Esophagus muscularis mucosa (tissue), 4 donors: ENCODE measurements at places on chromosomes 4 and X.

DNA sequence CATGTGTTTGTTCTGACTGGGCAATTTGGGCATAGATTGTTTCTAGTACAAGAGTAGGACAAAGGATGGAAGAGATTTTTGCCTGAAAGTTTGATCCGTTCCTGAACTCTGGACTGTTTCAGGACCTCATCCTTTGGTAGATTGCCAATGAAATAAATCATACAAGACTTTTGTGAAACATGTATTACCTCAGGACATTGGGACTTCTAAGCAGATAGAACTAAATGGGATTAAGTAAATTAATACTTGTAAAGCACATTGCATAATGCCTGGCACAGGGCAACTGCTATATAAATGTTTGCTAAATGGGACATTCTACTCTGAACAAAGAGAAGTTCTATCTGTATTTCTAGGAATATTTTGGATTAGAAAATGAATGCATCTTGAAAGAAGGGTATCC lies 164.8 kb upstream of the RPS6KA3 start:
- H3K27me3 ChIP-seq = no peaks in the 10 kb centered on the region
- H3K4me1 ChIP-seq = no peaks in the 10 kb centered on the region
- H3K4me3 ChIP-seq = no peak overlapping the region
- DNase-seq = no peak
- no peaks in the 10 kb centered on the region for H3K36me3 ChIP-seq

GRCh38 chrX:139563251-139563650 lies 32.7 kb downstream of the F9 start:
- H3K4me1 ChIP-seq = no peaks in the 10 kb centered on the region
- DNase-seq = no peak
- no peaks in the 10 kb centered on the region for H3K36me3 ChIP-seq

DNA sequence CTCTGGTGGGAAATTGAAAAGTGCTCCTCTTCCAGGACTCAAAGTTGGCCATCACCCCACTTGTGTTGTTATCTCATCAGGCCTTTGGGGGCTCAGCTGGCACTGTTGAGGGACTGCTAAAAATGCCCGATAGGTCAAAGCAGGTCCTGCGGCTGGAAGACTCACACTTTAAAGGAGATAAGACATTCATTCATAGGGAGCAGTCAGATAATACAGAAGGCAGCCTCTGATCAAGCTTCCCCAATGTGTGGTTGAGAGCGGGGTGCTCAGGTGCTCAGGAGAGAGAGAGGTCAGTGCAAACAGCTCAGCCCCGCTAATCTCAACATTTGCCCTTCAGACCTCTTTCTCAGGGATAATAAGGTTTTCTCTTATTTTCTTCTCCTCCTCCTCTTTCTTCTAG lies 70.3 kb downstream of the TMEM154 start:
- peaks cover 22% of the 10 kb centered on the region for H3K4me1 ChIP-seq
- no peaks in the 10 kb centered on the region for H3K27me3 ChIP-seq
- H3K27ac ChIP-seq = no peak overlapping the region

GRCh38 chr4:109562457-109563239 lies 2.6 kb downstream of the MCUB start:
- no peak overlapping the region for H3K27ac ChIP-seq
- H3K36me3 ChIP-seq = no peaks in the 10 kb centered on the region

DNA sequence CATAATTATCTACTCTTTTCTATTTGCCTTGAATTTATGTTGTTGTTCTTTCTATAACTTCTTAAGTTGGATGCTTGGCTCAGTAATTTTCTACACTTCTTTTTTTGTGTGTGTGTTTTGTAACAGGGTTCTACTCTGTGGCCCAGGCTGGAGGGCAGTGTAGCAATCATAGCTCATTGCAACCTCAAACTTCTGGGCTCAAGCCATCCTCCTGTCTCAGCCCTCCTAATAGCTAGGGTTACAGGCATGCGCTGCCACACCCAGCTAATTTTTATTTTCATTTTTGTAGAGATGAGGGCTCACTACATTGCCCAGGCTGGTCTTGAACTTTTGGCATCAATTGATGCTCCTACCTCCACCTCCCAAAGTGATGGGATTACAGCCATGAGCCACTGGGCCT lies 20.7 kb upstream of the UCHL1 start:
- DNase-seq = peak; percentile 55
- H3K36me3 ChIP-seq = no peaks in the 10 kb centered on the region
- no peak overlapping the region for H3K4me3 ChIP-seq
- H3K27ac ChIP-seq = no peak overlapping the region
- no peaks in the 10 kb centered on the region for H3K4me1 ChIP-seq

- H3K27ac ChIP-seq = no peak overlapping the region
- H3K36me3 ChIP-seq = no peaks in the 10 kb centered on the region
- no peaks in the 10 kb centered on the region for H3K27me3 ChIP-seq
- no peak for DNase-seq
- H3K4me1 ChIP-seq = peaks cover 8% of the 10 kb centered on the region
Observed at GRCh38 chr4:41028392-41029076, 185.8 kb downstream of the APBB2 start.
